Stimulated activated CD4-positive, alpha-beta T cell treated with anti-CD3 and anti-CD28 coated beads, Interleukin-1b, Interleukin-23, amount 100 ng/mL, for 1 hour (primary cell): ENCODE measurements at places on chromosomes 7 and 10.

- no peak for DNase-seq
These were observed 40.2 kb downstream of the ANKRD61 start for GRCh38 chr7:6071406-6071805.

DNA sequence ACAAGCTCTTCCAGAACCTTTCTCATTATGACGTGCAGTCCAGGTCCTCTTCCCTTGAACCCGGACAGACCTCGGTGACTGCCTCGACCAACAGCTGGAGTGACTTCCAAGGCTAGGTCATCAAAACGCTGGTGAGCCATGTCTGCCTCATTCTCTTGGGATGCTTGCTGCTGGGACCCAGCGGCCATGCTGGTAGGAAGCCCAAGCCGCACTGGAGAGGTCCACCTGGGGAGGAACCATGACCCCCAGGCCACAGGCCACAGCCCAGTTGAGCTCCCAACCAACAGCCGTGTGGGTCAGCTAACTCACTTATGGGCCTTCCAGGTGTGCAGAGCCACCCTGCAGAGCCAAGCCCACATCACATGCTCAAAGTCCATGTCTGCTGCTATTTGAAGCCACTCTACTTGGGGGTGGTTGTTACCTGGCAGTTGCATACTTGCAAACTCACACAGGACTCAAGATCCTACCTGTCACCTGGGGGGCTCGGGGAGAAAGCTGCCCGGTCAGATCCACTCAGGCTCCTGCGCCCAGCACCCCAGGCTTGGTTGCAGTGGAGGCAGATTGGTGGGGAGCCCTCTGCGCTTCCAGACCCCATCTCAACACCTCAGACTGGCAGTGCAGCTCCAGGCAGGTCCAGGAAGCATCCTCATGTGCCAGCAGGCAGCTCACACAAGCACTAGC is 57.0 kb downstream of the MICALL2 start:
- DNase-seq = no peak

DNA sequence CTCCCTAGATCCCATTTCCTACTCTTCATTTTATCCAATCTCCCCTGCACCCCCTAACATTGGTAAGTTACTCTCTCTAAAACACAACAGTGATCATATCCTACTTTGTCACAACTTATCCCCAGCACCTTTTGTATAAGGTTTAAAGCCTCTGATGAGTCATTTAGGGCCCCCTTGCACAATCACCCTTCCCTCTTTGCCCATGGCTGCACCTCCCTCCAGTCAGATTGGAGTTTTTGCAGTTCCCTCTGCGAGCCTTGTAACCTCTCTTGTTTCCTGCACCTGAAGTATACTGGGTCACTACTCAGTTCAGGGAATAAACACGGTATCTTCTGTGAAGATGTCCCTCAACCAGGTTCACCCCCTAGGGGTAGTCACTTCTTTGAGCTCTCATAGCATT is 55.9 kb upstream of the ADRB1 start:
- DNase-seq = no peak

DNA sequence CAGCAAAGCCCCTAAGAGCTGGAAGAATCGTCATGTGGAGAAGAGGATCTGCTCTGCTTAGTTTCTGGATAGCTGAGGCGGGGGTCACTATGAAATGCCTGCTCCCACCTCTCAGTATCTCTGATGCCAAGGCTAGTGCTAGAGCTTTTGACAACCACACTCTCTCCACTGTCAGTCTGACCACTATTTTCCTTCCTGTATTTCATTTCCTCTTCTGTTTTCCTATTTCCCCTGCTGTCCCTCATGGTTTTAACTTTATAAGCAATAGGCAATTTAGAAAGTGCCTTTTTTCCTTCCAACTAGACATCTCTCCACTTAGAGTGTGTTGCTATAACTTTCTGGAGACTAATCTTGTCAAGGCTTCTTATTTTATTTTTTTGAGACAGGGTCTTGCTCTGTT is 23.6 kb downstream of the C7orf57 start:
- no peak for DNase-seq

GRCh38 chr10:10629512-10629911 is 388.2 kb upstream of the CELF2 start:
- no peak for DNase-seq

GRCh38 chr7:128373606-128374005 is 12.1 kb upstream of the PRRT4 start:
- no peak for DNase-seq

GRCh38 chr7:100053215-100053614 is 3.6 kb downstream of the ZSCAN21 start:
- no peak for DNase-seq

GRCh38 chr10:58241346-58241745 is 26.3 kb downstream of the IPMK start:
- no peak for DNase-seq

GRCh38 chr7:94561841-94562514 is 52.4 kb downstream of the CASD1 start:
- no peak for DNase-seq

DNA sequence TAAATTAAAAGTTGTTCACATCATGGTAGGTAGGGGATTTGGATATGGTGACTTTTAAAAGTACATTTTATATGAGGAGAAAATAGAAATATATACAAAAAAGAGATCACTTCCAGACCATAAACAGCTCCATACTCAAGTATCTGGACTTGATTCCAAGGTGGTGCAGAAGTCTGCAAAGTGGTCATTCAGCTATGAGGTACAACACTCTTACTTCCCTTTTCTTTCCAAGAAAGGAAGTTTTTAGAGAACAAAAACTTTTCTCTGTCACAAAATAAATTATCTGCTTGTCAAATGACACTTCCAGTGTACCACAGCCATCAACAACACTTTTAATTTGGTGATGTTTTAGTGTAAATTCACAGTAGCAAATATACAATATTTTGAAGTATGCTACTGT is 1013.5 kb downstream of the GATA3 start:
- DNase-seq = no peak

GRCh38 chr7:22723181-22723601 is 3.8 kb upstream of the IL6 start:
- no peak for DNase-seq

- DNase-seq = no peak
These were observed 1.1 kb downstream of the ZNF777 start for GRCh38 chr7:149459540-149460452.

DNA sequence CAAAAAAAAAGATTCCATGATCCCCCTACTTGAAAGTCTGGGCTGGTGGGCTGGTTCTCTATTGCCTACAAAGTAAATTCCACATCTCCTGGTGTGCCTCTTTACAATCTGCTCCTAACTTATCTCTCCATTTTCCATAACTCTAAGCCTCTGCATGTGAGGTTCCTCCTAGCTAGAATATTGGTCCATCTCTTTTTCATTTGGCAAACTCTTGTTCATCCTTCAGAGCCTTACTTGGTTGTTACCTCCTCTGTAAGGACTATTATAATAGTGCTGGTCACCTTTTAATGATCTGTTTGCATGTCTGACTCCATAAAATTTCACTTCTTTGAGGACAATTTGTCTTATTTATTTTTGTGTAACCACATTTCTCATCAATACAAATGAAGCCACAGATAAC is 1.6 kb upstream of the NRCAM start:
- DNase-seq = no peak

DNA sequence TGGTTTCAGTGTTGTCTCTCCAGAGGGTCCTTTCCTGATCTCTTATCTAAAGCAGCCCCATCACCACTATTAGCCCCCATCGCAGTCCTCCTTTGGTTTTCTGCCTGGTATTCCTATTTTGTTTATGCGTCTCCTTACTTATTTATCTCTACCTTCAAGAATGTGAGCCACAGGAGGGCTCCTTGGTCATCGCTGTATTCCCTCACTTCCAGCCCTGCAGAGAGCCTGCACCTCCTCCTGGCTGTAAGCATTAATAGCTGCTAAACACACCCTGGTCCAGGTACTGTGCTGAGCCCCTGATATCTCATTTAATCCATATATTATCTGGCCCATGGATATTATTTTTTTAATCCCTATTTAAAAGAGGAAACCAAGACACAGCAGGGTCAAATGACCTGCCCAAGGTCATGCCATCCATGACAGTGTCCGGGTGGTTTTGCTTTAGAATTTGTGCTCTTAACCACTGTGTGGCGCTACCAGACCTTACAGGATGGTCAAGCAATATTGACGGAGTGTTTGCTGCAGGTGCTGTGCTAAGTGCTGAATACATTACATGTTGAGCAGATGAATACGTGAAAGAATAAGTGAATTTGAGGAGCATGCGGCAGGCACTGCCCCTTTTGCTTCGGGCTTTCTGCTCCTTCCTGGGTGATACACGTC is 227.2 kb downstream of the ADAM12 start:
- DNase-seq = no peak

GRCh38 chr7:72182036-72182435 is 230.1 kb downstream of the CALN1 start:
- DNase-seq = no peak

GRCh38 chr10:5442065-5442989 is 30.0 kb downstream of the NET1 start:
- DNase-seq = no peak

DNA sequence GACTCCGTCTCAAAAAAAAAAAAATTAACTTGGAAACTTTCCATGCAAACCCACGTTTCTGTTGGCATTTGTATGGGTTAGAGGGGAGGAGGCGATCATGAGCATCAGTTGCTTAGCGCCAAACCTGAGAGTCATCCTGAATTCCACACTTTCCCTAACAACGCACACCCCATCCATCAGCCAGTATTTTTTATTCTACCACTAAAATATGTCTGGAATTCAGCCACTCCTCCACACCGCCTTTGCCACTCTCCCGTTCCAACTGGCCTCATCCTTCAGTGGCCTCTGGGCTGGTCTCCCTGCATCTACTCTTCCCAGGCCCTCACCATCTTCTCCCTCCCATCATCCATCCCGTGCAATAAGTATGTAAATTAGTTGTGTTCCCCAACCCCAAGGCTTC is 4.7 kb upstream of the LMBR1 start:
- no peak for DNase-seq

GRCh38 chr10:121514141-121514865 is 83.9 kb downstream of the FGFR2 start:
- DNase-seq = no peak

GRCh38 chr7:4110438-4110837 is 571.7 kb upstream of the FOXK1 start:
- DNase-seq = no peak

GRCh38 chr7:92698237-92698841 is 108.1 kb upstream of the FAM133B start:
- DNase-seq = no peak

- DNase-seq = no peak
These were observed 657 bp downstream of the ECHDC3 start for GRCh38 chr10:11742779-11743298.

DNA sequence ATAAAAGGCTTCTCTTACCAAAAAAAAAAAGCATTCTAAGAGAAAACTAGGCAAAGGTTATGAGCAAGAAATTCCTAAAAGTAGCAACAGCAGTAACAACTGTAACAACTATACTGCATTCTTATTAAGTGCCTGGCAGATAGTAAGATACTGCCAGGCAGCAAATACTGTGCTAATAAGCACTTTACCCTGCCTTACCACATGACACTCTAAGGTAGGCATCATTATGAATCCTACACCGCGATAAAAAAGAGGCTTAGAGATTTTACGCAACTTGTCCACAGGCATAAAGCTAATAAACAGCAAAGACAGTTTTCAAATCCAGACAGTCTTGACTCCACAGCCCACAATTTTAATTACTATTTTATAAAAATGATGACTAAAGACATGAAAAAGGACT is 83.2 kb downstream of the USP6NL start:
- no peak for DNase-seq

GRCh38 chr7:149495785-149496641 is 1.6 kb downstream of the ZNF746 start:
- no peak for DNase-seq

DNA sequence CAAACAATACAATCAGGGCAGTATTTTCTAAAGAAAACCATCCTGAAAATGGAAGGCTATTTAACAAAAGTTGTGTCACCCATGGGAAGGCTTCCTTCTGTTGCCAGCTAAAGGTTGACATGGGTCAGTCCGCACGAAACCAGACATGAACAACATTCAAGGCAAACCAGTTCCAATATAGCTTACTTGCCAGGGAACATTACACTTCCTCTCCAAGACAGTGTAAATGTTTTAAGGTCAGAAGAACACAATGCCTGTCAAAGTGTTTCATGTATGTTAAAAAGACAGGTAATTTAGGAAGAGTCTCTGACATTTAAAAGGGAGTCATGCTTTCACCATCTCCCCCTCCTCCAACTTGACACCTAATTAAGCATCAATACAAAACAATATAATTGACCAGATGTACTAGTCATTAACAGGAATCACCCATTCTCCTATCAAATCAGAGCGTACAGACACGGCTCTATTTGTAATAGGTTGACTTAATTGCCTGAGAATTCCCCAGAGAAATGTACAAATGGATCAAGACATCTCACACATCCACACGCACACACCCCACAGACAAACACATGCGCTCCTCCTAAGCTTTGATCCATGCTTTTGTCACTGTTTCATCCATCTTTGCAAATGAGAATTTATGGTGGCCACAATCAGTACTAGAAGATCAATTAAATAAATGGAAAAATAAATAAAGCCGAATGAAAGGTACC is 69.5 kb downstream of the CACNA2D1 start:
- DNase-seq = no peak

GRCh38 chr7:108239501-108240225 is 109.5 kb upstream of the LAMB4 start:
- no peak for DNase-seq
